Germinal center (tissue), 1 donor: ENCODE measurements at places on chromosomes 11 and 22.

GRCh38 chr11:62463121-62463542 lies 44.3 kb downstream of the SCGB1A1 start:
- no peak for DNase-seq

GRCh38 chr11:98180511-98180910 lies 840.2 kb upstream of the CNTN5 start:
- DNase-seq: no peak

GRCh38 chr11:62141111-62142042 lies 17.6 kb downstream of the INCENP start:
- no peak for DNase-seq

GRCh38 chr11:47977623-47978022 lies 2.7 kb upstream of the PTPRJ start:
- DNase-seq: no peak

DNA sequence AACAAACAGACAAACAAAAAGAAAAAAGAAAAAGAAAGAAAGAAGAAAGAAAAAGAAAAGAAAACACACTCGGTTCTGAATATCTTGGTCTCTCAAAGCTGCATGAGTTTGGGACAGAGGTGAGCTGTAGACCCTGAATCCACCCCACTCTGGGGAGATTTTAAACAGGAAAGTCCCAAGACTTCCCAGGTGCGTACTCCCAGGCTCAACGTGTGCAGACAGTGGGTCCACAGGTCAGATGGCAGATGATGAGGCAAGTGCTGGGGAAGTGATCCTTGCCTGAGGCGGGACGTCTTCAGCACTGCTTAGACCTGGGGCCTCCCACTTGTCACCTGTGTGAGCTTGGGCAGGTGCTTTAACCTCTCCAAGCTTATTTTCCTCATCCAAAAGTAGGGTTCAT lies 9.3 kb downstream of the CREB3L1 start:
- no peak for DNase-seq

DNA sequence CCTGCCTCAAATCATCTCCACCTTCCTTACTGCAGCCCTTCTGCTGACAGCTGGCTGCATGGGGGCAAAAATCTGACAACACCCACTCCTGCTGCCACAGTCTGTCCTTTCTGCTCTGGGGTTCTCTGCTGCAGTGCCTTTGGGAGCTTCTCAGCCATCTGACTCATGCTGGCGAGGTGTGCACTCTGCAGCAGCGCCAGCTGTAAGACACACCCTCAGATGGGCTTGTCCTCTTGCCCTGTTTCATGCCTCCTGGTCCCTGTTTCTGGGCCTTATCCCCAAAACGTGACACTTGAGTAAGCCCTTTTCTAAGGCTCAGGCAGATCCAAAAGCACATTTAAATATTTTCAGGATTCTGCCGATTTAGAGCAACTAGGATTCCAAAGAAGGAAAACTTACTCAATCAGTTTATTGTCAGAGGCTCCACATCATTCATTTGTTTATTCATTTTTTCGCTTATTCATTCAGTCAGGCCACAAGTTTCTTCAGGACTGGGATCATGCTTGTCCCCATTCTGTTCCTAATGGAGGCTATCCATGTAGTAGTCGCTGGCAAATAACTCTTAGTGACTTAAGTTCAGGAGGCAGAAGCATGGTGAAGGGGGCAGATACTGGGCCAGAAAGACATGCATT lies 60.2 kb downstream of the SMIM38 start:
- DNase-seq: no peak

DNA sequence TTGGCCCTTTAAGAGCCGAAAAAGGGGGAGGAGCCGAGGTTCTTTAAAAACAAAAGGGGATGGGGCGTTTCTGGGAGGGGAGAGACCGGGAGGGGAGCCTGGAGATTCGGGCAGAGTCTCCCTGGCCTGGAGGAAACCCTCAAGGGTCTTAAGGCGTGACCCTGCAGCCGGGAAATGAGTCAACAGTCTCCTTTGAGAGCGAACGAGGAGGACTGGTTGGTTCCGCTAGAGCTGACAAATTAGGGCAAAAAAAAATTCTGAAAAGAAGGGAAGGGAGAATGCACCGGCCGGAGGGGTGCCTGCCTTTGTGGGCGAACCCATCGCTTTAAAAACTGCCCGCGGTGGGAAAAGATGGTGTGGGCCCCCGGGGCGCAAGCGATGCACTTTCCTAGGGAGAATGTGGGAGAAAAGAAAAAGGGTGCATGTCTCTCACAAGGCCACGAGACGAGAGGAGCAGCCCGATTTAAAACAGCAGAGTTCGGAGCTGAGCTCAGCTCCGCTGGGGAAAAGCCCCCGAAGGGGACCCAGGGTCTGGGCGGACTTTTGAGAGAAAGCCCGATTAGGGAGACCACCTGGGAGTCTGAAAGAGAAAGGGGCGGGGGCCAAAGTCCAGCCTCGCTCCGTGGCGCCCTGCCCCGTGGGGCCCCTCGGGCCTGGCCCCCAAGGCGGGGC lies 874 bp downstream of the ZFTA start:
- DNase-seq: peak; percentile 58
